ENCODE measurements at places on chromosomes 2 and 18.

DNA sequence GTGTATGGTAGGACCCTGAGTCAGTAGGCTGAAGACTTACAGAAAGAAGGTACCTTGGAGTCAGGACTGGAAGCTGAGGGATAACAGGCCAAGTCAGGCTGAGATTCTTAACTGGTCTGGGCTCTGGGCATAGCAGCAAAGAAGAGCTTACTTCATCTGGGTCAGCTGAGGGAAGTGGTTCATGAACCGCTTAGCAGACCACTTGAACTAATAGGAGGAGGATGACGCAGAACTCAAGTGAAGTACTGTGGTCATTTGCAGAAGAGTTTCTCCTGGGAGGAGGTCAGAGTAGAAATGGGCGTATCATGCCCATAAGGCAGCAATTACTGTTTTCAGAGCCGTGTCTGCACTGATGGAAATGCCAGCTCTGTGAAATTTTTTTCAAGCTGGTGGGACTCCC is 164.5 kb downstream of the LCLAT1 start:
- DNase-seq, result no peak

DNA sequence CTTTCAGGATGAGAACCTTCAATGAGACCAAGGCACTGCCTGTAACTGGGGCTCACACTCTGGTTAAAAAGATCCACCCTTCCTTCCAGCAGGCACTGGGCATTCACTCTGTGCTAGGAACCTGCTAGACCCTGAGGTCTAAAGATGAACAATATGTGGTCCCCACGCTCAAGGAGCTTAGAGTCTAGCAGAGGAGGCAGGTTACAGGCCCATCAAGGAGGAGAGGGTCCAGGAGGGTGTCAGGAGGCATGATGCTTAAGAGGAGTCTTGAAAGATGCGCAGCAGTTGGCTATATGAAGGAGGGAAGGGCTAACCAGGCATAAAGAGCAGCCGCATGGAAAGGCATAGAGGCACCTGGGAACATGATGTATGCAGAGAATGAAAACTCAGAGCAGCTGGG is 4.5 kb downstream of the ANKRD53 start:
- no peak for DNase-seq

GRCh38 chr2:88452565-88452905 is at the start of gene FOXI3:
Gene FOXI3, minus strand, starts transcription at chr2:88452693. Its CDS starts 158 bp downstream, at chr2:88452535.
- DNase-seq, result no peak

GRCh38 chr2:235567842-235568241 is 74.0 kb downstream of the AGAP1 start:
- DNase-seq, result no peak

DNA sequence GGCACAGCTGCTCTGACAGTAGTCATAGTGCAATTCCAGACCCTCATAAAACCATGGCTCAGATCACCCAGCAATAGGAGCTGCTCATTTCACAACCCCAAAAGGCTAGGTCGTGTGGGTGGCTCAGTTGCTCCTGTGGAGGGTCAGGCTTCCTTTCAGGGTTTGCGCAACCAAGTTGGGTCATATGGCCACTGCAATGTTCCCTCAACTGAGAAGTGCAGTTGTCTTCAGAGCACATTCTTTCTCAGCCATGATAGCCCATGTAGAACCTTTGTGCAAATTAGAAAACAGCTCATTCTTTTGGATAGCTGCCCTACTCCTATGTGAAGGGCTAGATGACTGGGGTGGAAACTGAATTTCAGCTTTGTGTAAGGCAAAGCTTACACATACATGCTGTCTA is 3.2 kb downstream of the SERPINB13 start:
- DNase-seq, result no peak

DNA sequence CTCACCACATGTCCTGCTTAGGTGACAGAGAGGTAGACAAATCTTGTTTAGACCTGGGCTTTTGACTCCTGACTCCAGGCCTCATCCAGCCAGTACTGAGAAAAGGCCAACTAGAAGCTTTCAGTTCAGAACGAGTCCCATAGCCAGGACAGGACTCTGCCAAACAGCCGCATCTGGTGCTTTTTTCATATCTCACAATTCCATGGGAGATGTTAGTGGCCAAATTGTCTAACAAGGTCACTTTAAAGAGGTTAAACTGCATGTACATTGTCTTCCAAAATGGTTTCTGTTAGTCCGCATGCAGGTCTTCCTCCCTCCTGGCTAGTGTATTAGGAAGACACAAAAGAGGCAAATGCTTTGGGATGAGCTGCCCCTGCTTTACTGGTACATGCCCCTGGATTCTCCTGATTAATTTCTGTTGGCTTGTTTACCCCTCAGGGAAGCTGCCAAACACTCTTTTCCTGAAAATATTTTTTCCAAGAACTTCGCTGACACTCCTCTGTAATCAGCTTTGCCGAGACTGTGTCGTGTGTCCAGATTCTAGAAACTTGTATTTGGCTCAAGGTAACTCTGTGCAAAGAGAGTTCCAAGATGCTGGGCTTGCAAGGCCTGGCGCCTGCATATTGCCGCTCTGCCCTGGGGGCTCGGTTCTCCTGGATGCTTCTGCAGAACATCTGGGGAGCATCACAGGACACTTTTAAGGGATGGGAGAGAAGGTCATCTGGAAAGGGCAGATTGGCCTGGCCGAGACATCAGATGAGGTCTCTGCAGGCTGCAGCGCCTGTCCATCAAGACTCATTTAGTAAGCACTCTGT is 209.2 kb upstream of the APCDD1 start:
- no peak for DNase-seq
